Germinal center (tissue), 1 donor: ENCODE measurements at places on chromosomes 7 and 10.

DNA sequence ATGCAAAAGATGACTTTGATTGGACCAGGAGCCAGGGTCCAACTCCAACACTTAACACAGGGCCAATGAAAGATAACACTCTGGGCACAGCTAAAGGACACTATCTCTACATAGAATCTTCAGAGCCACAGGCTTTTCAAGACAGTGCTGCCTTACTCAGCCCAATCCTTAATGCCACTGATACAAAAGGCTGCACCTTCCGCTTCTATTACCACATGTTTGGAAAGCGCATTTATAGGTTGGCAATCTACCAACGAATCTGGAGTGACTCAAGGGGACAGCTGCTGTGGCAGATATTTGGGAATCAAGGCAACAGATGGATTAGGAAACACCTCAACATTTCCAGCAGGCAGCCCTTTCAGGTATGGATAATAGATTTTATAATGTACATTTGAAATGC is 160.7 kb downstream of the MALRD1 start:
- DNase-seq: no peak

GRCh38 chr7:39934132-39934531 is 15.9 kb upstream of the CDK13 start:
- DNase-seq: no peak

DNA sequence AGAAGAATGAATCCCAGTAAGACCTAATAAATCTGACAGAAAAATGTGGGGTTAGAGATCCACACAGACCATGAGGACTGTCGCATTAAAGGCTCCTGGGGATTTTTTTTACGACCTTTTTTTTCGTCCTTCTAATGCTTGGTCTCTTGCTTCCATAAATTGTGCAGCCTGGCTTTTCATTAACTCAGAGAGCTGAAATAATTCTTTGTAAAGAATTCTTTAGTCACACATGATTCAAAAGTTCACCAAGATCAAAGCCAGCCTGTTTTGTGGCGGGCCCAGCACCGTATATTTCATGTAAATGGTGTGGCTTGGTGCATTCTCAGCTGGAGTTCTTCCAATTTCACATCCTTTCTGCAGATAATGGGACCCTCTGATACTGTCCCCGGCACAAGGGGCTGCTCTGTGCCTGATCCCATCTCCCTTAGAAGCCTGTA is 206.6 kb upstream of the BMPER start:
- no peak for DNase-seq

- DNase-seq: no peak
Measured at GRCh38 chr10:5679606-5680005, 5.0 kb upstream of the TASOR2 start.

DNA sequence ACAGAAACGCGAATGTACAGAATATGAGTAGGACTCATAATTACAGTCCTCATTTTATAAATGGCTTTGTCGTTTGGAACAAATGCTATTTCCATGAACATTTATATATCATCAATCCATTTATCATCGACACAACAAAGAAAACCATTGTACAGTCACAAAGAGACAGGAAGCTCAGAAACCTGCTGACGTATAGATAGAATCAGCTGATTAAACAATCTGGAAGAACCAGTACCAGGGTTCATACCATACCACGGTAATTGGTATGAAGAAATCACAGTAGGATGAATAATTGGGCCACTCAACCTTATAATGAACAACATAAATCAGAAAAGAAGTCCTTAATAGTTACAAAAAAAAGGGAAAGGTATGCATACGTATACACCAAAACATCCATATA is 295.0 kb downstream of the PARD3 start:
- DNase-seq: no peak

- no peak for DNase-seq
Measured at GRCh38 chr10:554182-554848, 135.2 kb downstream of the DIP2C start.

DNA sequence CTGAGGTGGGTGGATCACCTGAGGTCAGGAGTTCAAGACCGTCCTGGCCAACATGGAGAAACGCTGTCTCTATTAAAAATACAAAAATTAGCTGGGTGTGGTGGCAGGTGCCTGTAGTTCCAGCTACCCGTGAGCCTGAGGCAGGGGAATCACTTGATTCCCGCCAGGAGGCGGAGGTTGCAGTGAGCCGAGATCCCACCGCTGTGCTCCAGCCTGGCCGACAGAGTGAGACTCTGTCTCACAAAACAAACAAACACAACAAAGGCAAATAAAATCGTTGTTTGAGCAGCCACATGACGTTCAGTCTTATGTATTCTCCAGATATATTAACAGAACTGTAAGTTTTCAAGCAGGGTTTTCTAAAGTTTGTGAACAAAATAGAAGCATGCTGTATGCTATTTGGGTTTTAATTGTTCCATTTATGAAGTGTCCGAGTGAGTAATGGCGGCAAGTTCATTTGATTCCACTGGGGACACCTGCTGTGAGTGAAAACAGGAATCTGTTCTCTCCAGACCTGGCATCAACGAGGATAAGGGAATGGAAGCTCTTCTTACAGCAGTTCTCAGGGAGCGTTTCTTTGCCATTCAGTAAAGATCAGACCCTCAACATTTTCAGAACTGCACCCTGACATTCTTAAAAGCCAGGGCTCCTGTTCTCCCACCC is 122.5 kb upstream of the PITRM1 start:
- no peak for DNase-seq

DNA sequence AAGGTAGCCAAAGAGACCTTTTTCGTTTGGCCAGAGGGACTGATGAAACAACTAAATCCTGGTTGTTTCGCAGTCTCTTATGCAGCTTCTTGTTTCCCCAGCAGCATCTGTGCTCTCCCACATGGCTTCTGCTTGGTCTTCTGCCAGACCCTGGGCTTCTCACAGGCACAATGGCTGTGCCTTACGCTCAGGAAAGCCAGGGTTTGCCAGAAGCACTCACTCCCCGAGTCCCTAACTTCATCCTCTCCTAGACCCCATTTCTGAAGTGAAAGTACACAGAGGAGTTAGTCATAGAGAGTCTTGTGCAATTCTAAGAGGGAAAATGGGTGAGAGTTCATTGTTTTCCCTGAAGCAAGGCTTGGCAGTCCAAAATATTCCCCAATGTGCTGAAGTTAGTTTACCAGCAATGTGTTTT is 121.7 kb downstream of the EVX1 start:
- no peak for DNase-seq

GRCh38 chr7:121755286-121755685 is 117.7 kb upstream of the PTPRZ1 start:
- no peak for DNase-seq

GRCh38 chr10:100043344-100043743 is 33.6 kb upstream of the DNMBP start:
- no peak for DNase-seq

DNA sequence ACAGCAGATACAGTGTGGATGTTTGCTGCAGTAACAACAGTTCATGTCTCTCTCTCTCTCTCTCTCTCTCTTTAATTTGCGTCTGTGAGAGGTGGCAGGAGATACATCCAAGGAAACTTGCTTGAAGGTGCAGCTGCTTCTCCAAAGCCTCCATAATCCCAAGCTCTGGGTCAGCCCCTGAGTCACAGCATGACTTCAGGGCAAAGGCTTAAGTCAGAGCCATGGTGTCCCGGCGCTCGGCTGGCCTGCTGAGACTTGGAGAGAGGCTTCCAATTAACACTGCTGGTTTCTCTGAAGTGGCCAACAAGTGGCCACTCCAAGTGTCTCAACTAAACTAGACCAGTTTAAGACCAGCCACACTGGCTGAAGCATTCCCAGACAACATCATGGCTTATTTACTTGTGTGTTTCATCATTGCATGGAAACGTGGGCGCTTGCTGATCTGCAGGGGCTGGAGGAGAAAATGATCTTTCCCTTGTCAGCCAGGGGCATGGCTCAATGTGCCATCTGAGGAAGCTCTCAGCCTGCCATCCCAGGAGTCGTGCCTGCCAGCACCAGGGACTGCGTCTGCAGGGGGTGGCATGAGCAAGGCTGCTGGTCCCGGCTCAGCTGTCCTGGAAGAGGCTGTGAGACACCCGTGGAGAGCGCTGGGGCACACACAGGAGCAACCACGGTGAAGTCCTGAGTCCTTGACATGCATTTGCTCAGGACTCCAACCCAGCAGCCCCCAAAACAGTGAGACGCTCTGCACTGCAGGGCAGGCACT is 254.2 kb downstream of the COBL start:
- no peak for DNase-seq

- DNase-seq: no peak
Measured at GRCh38 chr10:44898665-44899064, 12.5 kb upstream of the TMEM72 start.

GRCh38 chr7:117171106-117171505 is 151.8 kb downstream of the WNT2 start:
- DNase-seq: no peak

- no peak for DNase-seq
Measured at GRCh38 chr7:34652809-34653208, 5.2 kb upstream of the NPSR1 start.

GRCh38 chr10:44173608-44173894 is 211.3 kb downstream of the CXCL12 start:
- DNase-seq: no peak

DNA sequence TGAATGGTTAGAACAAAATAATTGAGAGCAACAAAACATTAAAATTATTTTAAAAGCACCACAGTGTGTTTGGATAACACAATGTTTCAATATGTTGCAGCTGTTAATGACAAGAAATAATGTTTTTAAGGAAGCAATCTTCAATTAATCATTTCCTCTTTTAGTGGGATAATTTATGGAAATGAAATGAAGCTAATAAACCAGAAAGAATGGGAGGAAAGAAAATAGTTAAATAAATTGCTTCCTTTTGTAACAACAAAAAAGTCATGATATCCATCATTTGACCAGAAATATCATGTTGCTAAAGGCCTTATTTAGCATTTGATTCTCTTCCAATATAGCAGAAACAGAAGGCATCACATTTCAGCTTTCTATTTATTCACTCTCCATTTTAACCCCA is 224.5 kb downstream of the SEMA3A start:
- no peak for DNase-seq

- DNase-seq: peak; percentile 27
Measured at GRCh38 chr10:3622845-3623621, 162.0 kb downstream of the KLF6 start.

DNA sequence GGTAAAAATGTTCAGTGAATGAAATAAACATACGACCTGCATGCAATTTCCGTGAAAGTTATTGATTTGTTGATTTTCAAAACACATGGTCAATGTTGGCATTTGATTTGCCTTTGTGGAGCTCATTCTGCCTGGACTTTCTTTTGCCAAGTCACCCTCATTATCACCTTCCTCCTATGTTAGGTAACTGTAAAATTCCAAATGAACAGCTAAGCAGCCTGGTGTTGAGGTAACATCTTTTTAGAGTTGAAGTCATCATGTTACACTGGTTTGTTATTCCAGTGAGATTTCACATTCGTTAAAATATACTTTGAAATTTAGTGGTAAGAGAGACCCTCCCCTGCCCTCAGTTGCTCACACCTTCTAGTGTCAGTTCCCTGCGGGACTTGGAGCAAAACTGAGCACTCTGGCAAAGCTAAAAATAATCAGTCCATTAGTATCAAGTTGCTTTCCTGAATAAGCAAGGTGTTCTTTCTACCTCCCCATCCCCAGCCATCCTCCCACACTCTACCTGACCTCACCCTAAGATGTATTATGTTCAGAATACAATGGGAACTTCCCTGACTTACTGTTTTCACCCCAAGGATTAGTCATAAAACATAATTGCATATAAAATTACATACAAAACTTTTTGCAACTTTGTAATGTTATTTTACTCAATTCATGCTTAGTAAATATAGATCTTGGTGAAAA is 283.3 kb upstream of the SEMA3A start:
- DNase-seq: no peak

DNA sequence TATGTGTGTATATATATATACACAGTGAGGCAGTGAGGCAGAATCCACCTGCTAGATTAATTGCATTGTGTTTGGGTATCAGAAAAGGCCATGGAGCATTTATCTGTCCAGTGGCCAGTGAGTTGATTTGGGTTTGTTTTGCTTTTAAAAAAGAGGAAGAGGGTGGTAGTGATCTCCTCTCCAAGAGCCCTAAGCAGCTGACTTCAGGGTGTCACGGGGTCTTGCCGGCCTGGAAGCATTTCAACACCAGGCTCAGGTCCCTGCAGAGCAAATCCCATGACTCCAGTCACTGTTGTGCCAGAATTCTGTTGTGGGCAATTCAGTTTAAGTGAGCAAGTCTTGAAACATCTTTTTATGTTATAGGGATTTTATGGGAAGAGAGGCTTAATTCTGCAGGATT is 30.6 kb upstream of the GPNMB start:
- no peak for DNase-seq

- no peak for DNase-seq
Measured at GRCh38 chr10:133085251-133086125, 2.2 kb upstream of the ADGRA1 start.

- no peak for DNase-seq
Measured at GRCh38 chr7:43872406-43873110, 3.2 kb upstream of the MRPS24 start.

- no peak for DNase-seq
Measured at GRCh38 chr7:101563943-101564777, 64.9 kb downstream of the MYL10 start.

DNA sequence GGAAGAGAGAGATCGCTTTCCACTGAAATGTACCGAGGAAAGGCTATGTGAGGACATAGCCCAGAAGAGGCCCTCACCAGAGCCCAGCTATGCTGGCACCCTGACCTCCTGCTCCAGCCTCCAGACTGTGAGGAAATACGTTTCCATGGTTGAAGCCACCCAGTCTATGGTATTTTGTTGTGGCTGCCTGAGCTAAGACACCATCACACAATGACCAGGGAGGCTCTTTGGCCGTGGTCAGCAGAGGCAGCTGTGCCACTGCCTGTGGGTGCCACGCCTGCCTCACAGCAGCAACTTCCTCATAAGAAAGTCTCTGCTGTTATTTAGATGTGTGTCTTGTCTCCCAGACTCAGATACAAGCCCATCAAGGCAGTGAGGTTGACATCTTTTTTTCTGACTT is 182.7 kb upstream of the PLXNA4 start:
- no peak for DNase-seq

DNA sequence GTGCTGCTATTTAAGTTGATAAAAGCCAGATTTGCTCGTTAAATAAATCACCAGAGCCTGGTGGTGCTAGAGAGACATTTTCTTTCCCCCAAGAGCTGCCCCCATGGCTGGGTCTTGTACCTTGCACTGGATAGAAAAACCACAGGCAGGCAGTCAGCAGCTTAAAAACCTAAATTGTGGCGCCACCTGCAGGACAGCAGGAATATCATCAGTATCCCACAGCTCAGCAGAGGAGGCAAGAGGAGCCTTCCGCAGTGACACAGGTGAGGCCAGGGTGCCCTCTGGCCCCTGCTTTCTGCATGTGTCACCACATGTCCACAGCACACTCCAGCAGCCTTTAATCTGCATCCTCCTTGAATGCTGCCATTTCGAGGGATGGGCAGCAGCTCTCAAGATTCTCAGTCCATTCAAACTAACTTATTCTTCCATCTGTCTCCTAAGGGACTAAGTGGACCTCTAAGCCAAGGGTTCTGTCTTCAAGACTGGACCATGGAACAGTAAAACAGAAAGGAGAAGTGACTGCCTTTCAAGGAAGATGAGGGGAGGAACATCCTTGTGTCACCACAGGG is 4.5 kb upstream of the PLXNA4 start:
- DNase-seq: peak; percentile 38

GRCh38 chr7:111190804-111191203 is 99.9 kb downstream of the LRRN3 start:
- no peak for DNase-seq

DNA sequence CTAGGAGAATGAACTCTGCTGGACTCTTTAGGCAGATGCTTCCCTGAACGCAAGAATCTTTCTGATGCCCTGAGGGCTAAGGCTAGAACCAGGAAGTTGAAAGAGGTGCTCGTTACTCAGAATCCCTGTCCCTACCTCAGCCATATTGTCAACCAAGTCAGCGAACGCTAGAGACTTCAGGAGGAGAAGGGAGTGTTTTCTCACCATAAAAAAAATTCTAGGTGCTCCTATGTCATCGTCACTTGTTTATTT is 359.4 kb downstream of the PRPF18 start:
- DNase-seq: no peak
